ENCODE measurements at places on chromosomes 4 and X.

GRCh38 chr4:20313237-20314030 is 61.7 kb downstream of the SLIT2 start:
- no peak for DNase-seq

DNA sequence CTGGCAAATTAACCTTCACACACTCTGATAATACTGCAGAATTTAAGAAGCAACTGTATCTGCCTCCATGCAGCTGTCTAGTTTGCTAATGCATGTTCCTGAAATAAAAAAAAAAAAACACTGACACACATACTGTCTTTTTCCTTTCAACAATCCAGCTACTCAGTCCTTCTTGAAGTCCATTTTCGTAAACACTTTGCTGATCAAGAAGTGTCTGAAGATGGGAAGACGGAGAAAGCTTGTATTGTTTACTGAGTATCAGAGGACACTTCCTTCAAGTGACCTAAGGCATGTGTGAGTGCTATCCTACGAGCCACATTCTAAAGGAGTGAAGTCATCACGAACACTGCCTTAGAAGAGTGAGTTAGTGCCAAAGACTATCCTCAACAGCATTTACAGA is 82.6 kb downstream of the LUZP4 start:
- no peak for DNase-seq

DNA sequence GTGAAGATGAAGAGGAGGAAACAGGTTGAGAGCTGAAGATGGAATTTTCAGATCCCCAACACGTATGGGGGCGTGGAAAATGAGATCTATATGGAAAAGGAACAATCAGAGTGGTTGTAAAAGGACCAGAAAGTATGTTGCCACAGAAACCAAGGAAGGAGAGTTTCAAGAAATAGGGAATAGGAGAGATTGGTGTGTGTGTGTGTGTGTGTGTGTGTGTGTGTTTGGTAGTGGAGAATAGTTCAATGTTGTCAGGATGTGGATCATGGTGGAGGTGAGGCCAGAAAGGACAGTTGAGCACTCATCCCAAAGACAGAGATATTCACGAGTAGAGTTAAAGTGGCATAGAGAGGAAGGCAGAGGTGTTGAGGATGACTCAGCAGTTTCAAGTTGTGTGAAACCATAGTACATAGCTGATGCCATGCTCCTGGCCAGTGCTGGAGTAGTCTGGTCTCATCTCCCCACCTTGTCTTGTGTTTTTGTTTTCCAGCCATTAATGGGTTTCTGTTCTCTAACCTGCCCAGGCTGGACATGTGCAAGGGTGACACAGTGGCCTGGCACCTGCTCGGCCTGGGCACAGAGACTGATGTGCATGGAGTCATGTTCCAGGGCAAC is 36.1 kb downstream of the HEPH start:
- no peak for DNase-seq

GRCh38 chr4:79688691-79689090 is 280.7 kb upstream of the GK2 start:
- DNase-seq, result no peak

- no peak for DNase-seq
Measured at GRCh38 chr4:100189820-100190642, at the start of gene DDIT4L. Gene DDIT4L, minus strand, starts transcription at chr4:100190468. Its CDS starts 485 bp downstream, at chr4:100189983.

- no peak for DNase-seq
Measured at GRCh38 chr4:163467082-163467770, 6.3 kb downstream of the TKTL2 start.

DNA sequence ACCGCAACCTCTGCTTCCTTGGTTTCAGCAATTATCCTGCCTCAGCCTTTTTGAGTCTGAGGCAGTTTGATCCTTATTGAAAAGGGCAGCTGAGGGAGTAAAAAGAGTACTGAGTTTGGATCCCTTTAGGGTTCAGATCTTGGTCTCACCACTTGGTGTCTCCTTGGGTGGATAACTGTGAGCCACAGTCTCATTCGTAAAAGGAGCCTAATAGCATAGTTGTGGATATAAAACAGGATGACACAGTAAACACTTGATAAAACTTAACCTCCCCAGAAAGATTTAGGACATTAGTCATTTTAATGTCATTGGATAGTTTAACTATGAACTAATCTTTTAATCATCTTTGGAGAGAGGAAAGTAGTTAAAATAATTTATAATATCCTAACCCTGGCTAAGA is 173.0 kb downstream of the ANK2 start:
- DNase-seq, result no peak

DNA sequence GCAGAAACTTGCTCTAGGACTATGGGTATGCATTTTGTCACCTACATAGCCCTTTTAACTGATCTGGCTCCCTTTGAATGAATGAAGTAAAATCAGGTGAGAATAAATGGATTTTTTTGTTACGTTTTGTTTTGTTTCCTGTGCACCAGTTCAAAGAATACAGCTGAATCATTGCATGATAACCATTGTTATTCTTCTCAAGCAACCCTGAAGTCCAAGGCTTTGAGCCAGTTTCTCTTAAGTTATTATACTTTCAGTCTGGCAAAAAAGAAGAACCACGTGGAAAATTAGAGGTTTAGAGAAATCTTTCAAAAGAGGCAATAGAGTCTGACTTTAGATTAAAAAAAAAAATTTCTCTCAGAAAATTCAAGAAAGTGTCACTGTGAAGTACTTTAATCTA is 398.6 kb upstream of the TECRL start:
- no peak for DNase-seq

GRCh38 chr4:25954293-25954904 is 40.4 kb downstream of the SMIM20 start:
- DNase-seq, result no peak

GRCh38 chr4:24856586-24856985 is 56.3 kb downstream of the CCDC149 start:
- no peak for DNase-seq

DNA sequence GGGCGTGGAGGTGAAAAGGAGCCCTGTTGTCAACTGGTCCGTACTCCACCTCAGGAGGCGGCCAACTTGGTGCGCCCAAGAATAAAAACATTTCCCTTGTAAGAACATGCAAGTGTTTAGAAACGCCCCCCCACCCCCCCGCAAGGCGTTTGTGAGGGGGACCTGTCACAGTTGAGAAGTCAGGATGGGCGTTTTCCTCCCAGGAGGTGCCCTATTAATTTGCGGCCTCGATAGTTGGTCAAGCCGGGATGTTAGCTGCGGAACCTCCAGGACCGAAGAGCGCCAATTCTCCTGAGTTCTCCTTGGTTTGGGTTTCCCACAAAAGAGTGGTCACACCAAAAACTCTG is 651 bp upstream of the SAP30 start:
- DNase-seq, result no peak

DNA sequence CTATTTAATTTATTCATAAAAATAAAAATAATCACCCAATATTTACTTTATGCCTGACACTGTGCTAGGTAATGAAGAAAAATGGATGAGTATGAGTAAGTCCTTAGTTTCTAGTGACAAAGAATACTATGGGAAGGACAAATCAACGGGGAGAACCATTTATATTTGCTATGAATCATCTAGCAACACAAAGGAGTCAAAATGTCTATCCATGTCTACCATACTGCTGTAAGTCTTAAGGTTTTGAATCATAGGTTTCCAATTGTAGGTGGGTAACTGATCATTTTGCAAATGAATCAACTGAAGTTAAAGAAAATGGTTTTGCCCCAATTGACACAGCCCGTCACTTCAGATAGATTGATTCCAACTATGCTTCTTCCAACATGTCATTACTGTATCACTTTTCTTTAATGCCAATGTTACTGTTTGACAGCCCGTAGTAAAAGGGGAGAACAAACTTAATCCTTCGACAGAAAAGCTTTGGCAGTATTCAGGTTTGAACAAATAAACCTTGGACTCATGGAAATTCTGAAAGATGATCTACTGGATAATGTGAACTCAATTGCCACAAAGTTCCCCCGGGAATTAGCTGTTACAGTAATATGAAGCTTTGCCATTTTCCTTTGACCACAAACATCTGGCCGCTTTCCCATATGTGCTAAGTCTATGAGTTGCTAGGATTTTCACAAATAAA is 3.2 kb downstream of the TDO2 start:
- DNase-seq, result no peak

GRCh38 chr4:138916763-138917162 is 98.8 kb upstream of the NOCT start:
- no peak for DNase-seq

DNA sequence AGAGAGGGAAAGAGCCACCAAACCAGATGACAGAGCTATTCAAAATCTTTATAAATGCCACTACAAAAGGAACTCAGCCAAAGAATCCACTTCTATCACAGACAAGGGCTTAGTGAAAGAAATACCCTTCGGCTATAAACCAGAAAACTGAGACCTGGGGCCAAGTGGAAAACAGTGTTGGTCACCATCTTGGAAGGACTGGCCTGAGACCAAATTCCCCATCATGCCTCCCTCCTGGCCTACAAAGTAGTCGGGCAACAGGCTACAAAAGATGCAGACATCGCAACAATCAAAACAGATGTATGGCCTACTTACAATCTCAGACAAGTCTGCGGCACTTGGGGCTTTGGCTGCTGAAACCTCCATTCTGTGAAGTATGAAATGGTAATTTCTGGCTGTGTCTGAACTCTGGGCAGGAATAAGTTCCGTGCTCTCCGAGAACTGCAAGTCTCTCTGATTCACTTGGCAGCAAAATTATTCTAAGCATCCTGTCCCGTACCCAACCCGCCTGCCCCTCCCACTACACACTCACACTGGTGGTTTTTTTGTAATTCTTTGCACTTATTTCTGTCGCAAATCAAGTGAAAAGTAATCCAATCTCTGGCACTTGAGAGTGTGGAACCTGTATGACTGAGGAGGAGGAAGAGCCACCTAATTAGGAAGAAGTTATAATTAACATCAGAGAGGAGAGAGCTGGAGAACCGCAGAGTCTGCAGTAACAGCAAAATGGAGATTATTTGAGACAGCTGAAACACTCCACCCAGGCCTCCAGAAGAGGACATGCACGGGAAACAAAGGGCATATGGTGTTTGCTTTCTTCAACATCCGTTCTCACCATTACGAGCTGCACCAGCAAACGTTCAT is 87.8 kb downstream of the SH3KBP1 start:
- DNase-seq, result no peak

DNA sequence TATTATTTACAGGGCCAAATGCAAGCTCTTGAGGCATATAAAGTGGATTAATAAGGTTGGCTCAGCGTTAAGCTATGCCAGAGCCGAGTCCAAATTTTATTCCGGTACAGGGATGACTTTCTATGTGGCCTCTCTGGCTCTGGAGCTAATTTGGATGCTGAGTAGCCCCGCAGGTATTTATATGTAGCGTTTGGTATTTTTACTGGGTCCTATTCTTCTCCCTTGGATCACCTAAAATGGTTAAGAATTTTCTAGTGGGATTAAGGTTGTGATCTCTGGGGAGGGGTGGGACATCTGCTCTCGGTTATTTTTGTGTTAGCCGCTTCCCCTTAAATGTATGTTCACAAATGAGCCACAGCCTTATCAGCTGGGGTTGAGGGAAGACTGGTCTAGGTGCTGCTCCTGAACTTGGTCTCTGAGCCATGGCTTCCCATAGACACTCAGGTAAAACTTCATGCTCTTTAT is 49.4 kb downstream of the FHL1 start:
- DNase-seq, result no peak

DNA sequence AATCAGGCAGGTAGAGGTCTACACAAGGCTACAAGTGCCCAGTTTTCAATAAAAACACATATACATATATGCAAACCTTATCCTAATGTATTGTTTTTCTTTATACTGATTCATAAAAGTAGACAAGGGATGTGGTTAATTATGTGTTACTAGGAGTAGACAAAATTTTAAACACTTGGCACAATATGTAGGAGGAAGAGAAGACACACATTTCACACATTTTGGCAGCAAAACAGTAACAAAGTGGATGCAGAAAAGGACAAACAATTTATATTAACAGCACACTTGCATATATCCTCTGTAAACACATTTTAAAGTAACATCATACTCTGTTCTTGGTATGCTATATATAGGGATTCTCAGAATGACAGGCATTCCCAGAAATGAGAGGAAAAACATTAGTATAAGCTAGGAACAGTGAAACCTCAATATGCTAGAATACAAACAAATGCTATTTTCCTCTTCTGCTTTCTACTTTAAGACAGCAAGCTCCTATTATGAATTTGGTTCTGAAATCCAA is 63.8 kb downstream of the GPRIN3 start:
- DNase-seq, result no peak

GRCh38 chrX:72169008-72169728 is 12.4 kb upstream of the PIN4 start:
- no peak for DNase-seq

DNA sequence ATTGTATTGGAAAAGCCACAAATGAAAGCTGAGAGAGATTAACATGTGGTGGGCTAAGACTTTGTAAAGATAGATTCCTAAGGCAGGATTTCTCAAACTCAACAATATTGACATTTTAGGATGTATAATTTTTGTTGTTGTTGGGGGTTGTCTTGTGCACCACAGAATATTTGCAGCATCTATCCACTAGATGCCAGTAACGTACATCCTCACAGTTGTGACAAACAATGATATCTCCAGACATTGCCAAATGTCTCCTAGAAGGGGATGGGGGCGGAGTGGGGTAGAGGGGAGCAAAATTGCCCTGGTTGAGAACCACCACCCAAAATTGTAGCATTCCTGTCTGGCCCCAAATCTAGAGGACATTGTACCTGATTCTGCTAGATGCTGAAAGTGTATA is 14.7 kb upstream of the CBR4 start:
- no peak for DNase-seq

DNA sequence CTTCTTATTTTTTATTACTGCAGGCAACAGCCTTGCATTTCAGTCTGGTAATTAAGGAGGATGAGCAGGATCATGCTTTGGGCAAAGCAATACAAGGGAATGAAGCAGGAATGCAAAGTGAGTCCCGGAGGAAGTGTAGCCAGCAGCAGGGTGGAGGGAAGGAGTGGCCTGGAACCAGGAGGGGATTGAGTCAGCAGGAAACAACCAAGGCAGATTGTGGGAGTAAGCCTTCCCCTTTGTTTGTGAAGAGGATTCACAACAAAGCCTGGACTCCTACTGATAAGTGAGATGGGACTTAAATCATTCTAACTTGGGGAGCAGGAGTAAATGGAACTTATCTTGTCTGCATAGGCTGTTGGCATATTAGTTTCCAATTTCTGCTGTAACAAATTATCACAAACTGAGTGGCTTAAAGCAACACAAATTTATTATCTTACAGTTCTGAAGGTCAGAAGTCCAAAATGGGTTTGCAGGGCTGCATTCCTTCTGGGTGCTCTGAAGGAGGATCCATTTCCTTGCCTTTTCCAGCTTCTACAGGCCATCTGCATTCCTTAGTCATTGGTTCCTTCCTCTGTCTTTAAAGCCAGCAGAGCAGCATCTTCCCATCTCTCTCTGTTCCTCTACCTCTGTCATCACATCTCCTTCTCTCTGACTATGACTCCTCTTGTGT is 93.2 kb upstream of the AP1S2 start:
- DNase-seq, result no peak

DNA sequence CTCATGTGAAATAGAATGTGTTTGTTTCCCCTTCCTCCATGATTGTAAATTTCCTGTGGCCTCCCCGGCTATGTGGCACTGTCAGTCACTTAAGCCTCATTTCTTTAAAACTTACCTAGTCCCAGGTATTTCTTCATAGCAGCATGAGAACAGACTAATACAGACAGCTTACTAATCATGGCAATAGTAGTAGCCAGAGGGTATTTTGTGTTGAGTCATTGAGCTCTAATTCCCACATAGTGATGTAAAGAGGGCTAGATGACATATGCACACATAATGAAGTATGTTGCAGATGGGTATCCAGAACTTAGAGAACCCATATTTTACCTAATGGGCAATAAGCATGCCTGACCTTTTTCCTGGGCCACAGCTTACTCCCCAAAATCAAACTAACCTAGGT is 1197.2 kb downstream of the PCDH7 start:
- DNase-seq, result no peak

- no peak for DNase-seq
Measured at GRCh38 chrX:153406903-153407302, 4.4 kb upstream of the ZFP92 start.

GRCh38 chrX:14015941-14016340 is 13.8 kb downstream of the GEMIN8 start:
- no peak for DNase-seq
